Stimulated activated effector memory CD8-positive, alpha-beta T cell treated with anti-CD3 and anti-CD28 coated beads, Interleukin-12 subunit alpha, Interleukin-12 subunit beta, amount 100 ng/mL, for 72 hours (primary cell): ENCODE measurements at places on chromosomes 5 and 9.

DNA sequence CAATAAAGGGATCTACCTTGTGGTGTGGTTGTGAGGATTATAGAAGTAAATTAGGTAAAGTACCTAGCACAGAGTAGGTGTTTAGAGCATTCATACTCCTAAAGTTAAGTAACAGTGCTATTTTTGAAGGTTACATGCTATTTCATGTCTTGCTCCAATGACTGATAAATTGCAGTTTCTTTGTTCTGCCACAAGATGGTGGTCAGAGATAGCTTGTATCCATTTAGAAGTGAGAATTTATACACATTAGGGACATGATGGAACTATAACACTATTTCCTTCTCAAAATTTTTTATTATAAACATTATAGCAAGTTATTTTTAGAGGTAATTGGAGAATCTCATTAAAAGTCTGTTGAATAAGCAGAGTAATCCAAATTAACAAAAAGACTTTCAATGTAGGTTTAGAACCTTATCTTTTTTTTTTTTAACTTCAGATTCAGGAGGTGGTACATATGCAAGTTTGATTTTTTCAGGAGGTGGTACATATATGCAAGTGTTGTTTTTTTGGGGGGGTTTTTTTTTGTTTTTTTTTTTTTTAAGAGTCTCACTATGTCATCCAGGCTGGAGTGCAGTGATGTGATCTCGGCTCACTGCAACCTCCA, 17.1 kb downstream of the MTREX start:
- no peak for DNase-seq

- no peak for DNase-seq
These were observed 157.8 kb downstream of the KCTD16 start for GRCh38 chr5:144328494-144328893.

- DNase-seq = no peak
These were observed 129.0 kb downstream of the TAF11L14 start for GRCh38 chr5:17763301-17763700.

GRCh38 chr5:58410441-58410840, 49.4 kb downstream of the PLK2 start:
- no peak for DNase-seq

DNA sequence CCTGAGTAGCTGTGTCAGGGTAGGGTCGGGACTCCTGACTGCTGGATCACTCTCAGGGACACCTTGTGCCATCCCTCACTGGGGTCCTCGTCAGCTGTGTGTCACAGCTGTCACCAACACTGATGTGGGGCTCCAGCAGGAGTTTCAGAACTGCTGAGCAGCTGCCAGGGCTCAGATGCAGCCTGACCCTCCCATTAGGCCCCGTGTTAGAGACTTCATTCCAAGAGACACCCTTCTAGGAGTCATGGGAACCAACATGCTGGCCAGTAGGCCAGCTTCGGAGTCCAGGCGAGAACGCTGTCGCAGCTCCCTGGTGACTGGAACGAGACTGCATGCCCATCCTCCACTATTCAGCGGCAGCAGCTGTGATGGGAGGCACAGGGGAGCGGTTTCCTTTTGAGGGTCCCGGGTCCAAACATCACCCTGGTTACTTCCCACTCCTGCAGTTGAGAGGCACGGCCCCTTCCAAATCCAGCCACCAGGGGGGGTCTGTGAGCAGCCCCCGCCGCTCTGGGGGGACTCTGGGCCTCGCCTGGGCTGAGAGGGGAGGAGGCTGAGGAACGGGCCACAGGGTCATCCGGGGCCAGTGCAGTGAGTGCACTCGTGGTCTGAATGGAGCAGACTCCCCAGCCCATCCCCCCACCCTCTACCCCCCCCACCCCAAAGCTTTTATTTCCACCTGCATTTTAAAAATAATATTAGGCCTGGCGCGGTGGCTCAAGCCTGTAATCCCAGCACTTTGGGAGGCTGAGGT, 12.6 kb upstream of the TCF7 start:
- DNase-seq = peak; percentile 89

GRCh38 chr5:19319252-19319651, 668.7 kb downstream of the CDH18 start:
- no peak for DNase-seq

DNA sequence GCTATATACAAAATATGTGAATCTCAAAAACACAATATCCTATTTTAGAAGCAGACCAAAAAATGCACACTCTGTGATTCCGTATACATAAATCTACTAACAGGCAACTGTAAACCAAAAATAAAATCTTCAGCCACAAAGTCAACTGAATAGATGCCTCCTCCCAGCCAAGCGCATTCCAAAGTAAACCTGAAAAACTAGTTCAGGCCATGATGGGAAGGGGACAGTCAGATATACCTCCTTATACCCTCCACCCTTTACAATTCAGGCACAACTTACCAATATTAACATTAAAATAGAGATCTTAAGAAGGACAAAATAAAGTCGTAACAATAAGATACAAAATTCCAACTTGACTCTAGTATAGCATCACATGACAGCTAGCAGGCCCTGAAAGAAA, 1604.5 kb upstream of the NUDT12 start:
- no peak for DNase-seq

GRCh38 chr5:87394411-87395165, 18.1 kb downstream of the CCNH start:
- DNase-seq = no peak

GRCh38 chr9:128923493-128923883, 2.7 kb downstream of the PHYHD1 start:
- DNase-seq = no peak

GRCh38 chr5:12330993-12331588, 426.8 kb upstream of the CTNND2 start:
- no peak for DNase-seq

DNA sequence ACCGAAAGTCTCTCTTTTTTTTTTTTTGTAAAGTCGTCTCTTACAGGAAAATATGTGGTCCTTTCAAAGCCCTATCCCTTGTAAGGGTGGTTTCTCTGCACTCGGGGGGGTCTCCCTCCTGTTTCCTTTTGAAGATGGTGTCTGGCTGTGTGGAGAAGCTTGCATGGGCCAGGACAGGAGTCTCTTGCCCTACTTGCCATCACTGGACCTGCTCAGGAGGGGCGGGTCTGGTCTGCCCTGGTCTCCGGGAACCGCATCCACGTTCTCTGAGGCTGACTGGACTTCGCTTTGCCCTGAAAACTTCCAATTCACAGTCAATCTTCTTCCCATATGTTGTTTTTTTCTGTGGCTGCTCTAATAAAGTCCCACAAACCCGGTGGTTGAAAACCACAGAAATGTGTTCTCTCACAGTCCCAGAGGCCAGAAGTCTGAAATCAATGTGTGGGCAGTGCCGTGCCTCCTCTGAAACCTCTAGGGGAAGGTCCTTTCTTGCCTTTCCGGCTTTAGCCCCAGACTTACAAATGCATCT, 92.9 kb upstream of the IER5L start:
- no peak for DNase-seq

- no peak for DNase-seq
These were observed 264.6 kb downstream of the NR3C1 start for GRCh38 chr5:143138839-143139238.

- DNase-seq = no peak
These were observed 51.0 kb upstream of the IFNK start for GRCh38 chr9:27473111-27473529.

DNA sequence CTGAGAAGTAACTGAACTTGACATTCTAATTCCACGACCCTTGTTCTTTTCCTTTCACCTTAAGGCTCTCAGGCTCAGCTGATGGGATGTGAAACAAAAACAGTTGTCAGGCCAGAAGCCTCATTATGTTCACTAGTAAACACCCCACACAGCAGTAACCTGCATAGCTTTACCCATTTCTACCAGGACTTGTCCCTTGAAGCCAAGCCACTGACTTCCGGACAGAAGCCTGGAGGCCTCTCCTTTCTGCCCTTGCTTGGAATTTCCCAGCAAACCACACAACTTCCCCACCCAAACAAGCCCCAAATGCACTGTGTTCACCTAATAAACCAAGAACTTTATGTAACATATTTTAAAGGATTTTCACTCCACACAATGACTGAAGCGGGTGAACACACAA, 19.6 kb downstream of the PRUNE2 start:
- no peak for DNase-seq

DNA sequence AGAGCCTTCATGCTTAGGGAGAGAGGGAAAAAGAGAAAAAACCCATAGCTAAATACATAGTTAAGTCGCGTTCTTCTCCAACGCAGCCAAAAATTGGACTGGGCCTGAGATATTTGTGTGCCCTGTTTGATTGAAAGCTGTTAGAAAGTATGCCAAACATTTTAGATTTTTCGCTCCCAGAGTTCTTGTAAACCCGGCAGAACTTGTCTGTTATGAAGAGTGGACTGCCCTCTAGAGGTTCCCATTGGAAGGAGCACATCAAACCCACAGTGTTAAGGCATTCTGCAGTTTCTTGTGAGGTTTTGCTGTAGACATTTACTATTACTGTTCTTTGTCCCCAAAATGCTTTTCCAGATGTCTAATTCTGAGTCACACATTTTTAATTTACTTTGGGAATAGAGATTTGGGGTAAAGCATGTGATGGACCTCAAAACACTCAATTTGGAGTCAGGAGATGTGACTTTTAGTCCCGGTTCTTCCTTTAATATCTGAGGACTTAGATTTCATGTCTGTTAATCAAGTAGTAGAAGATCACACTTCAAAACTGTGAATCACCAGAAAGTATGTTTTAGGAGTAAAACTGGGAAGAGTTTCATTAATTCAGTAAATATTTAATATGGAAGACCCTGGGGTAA, 96.6 kb downstream of the PCSK1 start:
- peak; percentile 76 for DNase-seq

DNA sequence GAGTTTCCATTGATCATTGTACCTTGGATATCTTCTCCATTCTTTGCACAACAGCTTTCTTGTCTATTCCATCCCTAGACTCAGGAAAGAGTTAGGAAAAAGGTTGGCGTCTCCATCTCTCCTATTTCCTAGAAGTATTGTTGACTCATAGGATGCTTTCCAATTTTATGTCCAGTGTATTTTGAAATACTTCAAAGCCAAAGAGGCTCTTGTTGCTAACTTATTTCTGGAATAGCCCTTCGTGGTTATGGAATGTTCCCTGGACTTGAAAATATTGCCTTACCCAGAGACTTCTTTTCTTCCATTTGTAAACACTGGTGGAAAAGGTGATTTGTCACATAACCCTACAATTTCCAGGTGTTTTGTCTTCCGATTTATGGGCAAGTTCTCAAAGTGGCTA, 402.3 kb upstream of the ZNF608 start:
- no peak for DNase-seq

DNA sequence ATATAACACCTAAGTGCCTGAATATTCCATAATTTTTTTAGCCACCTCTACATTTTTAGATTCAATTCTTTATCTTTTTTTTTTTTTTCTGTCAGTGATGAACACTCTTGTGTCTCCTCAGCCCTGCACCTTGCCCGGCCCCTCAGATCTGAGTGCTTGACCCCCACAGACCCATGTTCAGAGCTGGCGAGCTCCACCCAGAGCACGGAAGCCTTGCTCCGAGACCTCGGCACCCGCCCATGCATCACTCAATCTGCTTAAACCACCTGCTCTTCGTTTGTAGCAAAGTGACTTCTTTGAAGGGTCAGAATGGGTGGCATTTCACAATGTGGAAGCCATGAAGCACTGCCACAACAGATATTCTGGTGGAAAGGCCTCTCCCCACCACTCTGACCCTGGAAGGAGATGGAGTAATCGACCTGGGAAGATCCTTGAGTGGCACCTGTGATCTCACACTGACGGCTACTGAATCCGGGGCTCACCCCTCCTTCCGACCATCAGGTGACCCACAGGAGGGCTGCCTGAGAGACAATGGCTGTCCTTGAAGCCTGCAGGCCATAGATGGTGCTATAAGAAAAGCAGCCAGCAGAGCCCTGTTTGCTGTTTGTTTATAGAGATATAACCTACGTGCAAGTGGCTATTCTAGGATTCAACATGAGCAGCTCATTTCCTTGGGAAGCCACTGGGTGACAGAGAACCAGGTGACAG, 261.1 kb upstream of the IRX4 start:
- no peak for DNase-seq

DNA sequence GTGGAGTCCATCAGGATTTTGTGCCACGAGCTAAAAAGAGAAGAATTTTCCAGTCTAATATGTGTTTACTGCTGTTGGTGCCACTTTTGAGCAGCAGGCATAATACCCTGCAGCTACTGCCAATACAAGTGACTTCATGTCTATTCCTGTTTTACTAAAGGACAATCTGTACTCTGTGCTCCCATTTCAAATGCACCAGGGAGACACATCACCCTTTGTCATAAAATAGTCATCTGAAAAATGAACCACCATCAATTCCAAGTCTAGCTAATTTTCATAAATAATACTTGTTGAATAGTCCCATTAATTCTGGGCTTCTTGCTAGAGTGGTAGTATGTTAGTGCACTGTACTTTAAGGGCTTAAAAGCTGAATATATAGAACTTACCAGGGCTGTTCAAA, 8.9 kb upstream of the PKD2L2 start:
- DNase-seq = no peak

DNA sequence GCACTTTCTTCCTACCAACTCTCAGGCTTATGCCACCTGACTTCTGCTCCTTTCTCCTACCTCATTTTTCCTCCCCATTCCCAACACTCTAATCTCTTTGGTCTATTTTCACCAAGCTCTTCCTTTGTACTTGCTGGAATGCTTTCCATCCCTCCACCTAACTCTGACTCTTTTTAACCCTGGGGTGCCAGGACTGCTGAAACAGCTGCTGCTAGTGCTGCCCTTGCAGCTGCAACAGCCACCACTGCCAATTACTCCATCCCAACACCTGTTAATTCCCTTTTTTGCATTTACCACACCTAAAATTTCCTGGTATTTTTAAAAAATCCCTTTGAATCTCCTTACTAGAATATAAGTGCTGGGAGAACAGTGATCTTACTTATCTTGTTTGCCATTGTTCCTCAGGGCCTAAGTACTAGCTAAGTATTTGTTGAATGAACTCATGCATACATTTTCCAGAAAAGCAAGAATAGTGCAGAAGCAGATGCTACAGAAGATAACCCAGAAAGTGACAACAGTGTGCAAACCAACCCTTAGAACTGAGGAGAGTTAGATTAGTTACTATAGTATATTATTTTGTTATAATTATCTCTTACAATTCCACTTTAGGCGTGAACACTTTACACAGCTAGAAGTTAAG, 11.5 kb downstream of the NADK2 start:
- DNase-seq = no peak

GRCh38 chr5:110031402-110032140, 341.8 kb downstream of the MAN2A1 start:
- no peak for DNase-seq

- no peak for DNase-seq
These were observed 74.6 kb upstream of the HSPA9 start for GRCh38 chr5:138649775-138650174.

GRCh38 chr9:111599955-111600343, 502 bp upstream of the PTGR1 start:
- no peak for DNase-seq

- DNase-seq = no peak
These were observed 161.2 kb downstream of the GNA14 start for GRCh38 chr9:77486968-77487367.

GRCh38 chr5:41009232-41009631, 61.9 kb downstream of the MROH2B start:
- no peak for DNase-seq
